GM12878 (cell line): ENCODE measurements at places on chromosomes 16 and 17.

- DNase-seq: no peak
- peaks cover 10% of the 10 kb centered on the region for H3K4me1 ChIP-seq
- H3K36me3 ChIP-seq: no peaks in the 10 kb centered on the region
- H3K27me3 ChIP-seq: no peaks in the 10 kb centered on the region
Observed at GRCh38 chr17:18960241-18960665, 8.3 kb downstream of the SLC5A10 start.

- no peak for DNase-seq
- H3K36me3 ChIP-seq: no peaks in the 10 kb centered on the region
- no peaks in the 10 kb centered on the region for H3K4me1 ChIP-seq
- H3K27me3 ChIP-seq: no peaks in the 10 kb centered on the region
Observed at GRCh38 chr17:77801545-77802332, 156.8 kb upstream of the TNRC6C start.

DNA sequence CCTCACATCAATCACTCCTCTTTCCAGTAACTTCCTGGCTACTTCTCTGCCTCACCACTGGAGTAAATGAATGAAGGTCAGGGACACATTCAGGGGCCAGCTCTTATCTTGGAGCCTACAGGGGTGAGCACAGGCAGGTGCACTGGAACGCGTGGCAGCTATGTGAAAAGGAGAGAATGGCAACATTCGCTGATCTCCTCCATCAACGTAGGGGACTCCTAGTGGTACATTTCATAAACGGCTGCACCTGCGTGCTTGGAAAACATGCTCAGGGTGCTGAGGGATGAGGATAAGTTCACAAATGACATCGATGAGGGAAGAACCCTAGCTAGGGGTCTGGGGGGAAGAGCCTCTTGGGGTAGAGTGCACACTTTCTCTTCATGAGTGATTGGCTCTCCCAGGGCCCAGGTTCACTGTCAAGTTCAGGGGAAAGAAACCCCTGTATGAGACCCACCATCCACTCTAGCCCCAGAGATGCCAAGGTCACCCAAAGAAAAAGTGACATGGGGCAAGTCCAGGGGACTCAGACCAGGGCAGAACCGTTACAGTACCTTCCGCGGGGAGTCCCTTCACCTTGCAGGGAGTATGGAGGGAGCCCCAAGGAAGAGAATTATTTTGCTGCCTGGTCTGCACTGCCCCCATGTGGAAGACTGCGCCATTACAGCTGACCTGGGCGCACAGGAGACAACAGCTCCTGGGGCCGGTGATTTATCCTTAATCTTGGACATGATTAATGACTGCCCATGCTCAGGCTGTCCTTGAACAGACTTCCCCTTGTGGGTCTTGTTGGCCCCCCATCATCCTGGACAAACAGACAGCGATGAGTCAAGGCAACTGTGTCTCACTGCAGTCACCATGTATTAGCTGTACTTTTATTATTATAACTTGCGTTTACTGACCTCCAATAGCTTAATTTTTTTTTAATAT, 30.1 kb downstream of the VAC14 start:
- peaks cover 11% of the 10 kb centered on the region; the same call in 1 of the 2 replicates for H3K36me3 ChIP-seq
- H3K27me3 ChIP-seq: no peaks in the 10 kb centered on the region
- no peak overlapping the region for H3K4me3 ChIP-seq
- no peak overlapping the region for H3K27ac ChIP-seq
- no peaks in the 10 kb centered on the region for H3K4me1 ChIP-seq
- DNase-seq: no peak

GRCh38 chr16:89023621-89024511, 46.9 kb upstream of the CBFA2T3 start:
- no peaks in the 10 kb centered on the region for H3K36me3 ChIP-seq
- no peak overlapping the region for H3K4me3 ChIP-seq
- no peak for DNase-seq
- H3K4me1 ChIP-seq: peaks cover 14% of the 10 kb centered on the region
- H3K27me3 ChIP-seq: no peaks in the 10 kb centered on the region; the same call in 1 of the 2 replicates
- H3K27ac ChIP-seq: no peak overlapping the region

DNA sequence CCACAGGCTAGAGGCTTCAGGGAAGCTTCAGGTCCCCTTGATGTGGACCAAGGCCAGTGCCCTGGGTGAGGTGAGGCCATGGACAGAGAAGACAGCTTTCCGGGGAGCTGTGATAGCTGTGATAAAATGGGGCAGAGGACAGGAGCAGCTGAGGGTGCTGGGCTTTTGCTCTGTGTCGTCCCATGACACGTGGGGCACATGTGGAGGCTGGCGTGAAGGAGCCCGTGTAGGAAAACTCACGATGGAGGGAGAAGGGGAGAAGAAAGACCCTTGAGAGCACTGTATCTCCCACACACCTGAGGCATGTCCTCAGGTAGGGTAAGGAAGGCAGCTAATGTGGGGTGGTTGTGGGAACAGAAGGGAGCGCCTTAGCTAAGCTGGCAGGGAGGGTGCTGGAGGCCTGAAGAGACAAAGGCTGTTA, 21.3 kb downstream of the B9D1 start:
- H3K4me1 ChIP-seq: no peaks in the 10 kb centered on the region
- DNase-seq: no peak
- no peaks in the 10 kb centered on the region for H3K36me3 ChIP-seq
- no peak overlapping the region for H3K27ac ChIP-seq
- H3K27me3 ChIP-seq: no peaks in the 10 kb centered on the region; the same call in 1 of the 2 replicates

DNA sequence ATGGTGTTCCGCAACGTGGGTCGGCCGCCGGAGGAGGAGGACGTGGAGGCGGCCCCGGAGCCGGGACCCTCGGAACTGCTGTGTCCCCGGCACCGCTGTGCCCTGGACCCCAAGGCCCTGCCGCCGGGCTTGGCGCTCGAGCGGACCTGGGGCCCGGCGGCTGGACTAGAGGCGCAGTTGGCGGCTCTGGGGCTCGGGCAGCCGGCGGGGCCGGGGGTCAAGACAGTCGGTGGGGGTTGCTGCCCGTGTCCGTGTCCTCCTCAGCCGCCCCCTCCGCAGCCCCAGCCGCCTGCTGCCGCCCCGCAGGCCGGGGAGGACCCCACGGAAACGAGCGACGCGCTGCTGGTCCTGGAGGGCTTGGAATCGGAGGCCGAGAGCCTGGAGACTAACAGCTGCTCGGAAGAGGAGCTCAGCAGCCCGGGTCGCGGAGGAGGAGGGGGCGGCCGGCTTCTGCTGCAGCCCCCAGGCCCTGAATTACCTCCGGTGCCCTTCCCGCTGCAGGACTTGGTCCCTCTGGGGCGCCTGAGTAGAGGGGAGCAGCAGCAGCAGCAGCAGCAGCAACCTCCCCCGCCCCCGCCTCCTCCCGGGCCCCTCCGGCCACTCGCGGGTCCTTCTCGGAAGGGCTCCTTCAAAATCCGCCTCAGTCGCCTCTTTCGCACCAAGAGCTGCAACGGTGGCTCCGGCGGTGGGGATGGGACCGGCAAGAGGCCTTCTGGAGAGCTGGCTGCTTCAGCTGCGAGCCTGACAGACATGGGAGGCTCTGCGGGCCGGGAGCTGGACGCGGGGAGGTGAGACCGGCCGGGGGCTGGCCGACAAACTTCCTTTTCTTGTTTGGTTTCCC, 821 bp downstream of the SOCS7 start:
- peaks cover 4% of the 10 kb centered on the region for H3K4me1 ChIP-seq
- peak overlapping the region; percentile 75 for H3K4me3 ChIP-seq
- H3K36me3 ChIP-seq: no peaks in the 10 kb centered on the region
- DNase-seq: no peak
- H3K27me3 ChIP-seq: no peaks in the 10 kb centered on the region
- H3K27ac ChIP-seq: no peak overlapping the region; the same call in 1 of the 2 replicates

GRCh38 chr17:10210151-10210574, 11.8 kb upstream of the GAS7 start:
- no peaks in the 10 kb centered on the region for H3K4me1 ChIP-seq
- no peak for DNase-seq
- no peak overlapping the region for H3K4me3 ChIP-seq

DNA sequence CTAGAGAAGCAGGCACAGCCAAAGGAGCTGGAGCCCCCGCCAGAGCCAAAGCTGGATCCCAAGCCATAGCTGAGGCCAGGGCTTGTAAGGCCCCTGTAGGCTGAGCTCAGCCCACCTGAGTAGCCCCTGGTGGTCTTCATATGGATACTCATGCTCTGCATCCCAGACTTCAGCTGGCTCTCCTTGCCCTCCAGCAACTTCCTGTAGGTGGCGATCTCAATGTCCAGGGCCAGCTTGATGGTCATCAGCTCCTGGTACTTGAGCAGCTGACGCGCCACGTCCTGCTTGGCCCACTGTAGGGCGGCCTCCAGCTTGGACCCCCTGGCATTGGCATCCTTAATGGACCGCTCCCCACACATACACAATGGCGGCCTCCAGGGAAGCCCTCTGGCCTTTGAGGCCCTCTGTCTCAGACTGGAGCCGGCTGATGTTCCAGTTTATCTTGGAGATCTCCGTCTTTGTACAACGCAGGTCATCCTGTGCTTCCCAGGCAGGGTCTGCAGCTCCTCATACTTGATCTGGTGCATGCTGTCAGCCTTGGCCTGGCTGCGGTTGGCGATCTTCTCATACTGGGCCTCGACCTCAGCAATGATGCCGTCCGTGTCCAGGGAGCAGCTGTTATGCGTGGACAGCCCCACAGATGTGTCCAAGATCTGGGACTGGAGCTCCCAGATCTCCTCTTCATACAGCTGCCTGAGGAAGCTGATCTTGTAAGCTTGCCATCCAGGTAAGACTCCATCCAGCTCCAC, 28.9 kb downstream of the IKZF3 start:
- no peak for DNase-seq
- peaks cover 17% of the 10 kb centered on the region for H3K36me3 ChIP-seq

GRCh38 chr16:86569701-86570447, 3.2 kb downstream of the FOXC2 start:
- no peak for DNase-seq
- no peaks in the 10 kb centered on the region for H3K4me1 ChIP-seq
- no peak overlapping the region for H3K4me3 ChIP-seq
- H3K27ac ChIP-seq: no peak overlapping the region
- H3K27me3 ChIP-seq: peaks cover 15% of the 10 kb centered on the region; the same call in 1 of the 2 replicates
- H3K36me3 ChIP-seq: no peaks in the 10 kb centered on the region

- peaks cover 9% of the 10 kb centered on the region; the same call in 1 of the 2 replicates for H3K4me1 ChIP-seq
- H3K36me3 ChIP-seq: no peaks in the 10 kb centered on the region
- no peaks in the 10 kb centered on the region for H3K27me3 ChIP-seq
- no peak overlapping the region for H3K27ac ChIP-seq
Observed at GRCh38 chr16:56847173-56847910, 17.7 kb upstream of the SLC12A3 start.
